ENCODE measurements at places on chromosomes 6 and 20.

- no peak for DNase-seq
Measured at GRCh38 chr6:122569230-122569771, 40.9 kb upstream of the PKIB start.

- DNase-seq: no peak
Measured at GRCh38 chr20:9110365-9110764, 41.5 kb downstream of the PLCB4 start.

- DNase-seq: no peak
Measured at GRCh38 chr6:63964366-63964765, 328.8 kb downstream of the PHF3 start.

DNA sequence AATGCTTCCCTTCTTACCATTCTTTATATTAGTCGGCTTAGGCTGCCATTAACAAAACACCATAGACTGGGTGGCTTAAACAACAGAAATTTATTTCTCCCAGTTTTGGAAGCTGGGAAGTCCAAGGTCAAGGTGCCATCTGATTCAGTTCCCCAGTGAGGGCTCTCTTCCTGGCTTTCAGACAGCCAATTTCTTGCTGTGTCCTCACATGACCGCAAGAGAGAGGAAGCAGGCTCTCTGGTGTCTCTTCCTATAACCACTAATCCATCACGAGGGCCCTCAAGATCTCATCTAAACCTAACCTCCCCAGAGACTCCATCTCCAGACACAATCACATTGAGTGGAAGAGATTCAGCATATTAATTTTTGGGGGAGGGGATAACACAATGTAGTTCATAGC lies 193.0 kb upstream of the SGK1 start:
- no peak for DNase-seq

DNA sequence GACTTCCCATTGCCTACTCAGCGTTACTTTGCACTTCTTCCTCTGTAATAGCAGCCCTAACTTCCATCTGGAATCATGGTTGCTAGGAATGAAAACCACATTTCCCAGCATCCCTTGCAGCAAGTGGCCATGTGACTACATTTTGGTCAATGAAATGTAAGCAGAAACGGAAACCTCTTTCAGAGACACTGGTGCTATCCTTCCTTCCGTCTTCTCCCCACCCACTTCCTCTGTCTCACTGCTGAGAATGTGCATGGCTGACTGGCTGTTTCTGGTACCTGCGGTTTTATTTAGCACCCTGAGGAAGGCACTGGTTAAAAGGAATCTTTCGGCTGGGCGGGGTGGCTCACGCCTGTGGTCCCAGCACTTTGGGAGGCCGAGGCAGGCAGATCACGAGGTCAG lies 107.4 kb downstream of the SCML4 start:
- DNase-seq: peak; percentile 82

DNA sequence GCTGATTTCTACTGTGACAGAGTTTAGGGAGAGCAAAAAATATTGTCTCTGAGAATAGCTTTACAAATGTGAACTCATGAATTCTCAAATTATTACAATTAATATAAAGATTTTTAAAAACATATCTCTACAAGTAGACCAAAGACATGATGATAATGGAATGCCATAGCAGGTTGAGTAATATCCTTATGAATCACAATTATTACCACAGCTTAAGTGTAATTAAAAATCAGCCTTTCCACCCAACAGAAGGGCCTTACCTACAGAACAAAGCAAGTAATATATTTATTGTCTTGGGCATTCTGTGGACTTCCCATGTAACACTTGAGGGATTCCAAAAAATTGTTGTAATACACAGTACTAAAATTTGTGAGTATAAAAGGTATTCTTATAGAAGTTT lies 1099.6 kb upstream of the GJE1 start:
- no peak for DNase-seq

DNA sequence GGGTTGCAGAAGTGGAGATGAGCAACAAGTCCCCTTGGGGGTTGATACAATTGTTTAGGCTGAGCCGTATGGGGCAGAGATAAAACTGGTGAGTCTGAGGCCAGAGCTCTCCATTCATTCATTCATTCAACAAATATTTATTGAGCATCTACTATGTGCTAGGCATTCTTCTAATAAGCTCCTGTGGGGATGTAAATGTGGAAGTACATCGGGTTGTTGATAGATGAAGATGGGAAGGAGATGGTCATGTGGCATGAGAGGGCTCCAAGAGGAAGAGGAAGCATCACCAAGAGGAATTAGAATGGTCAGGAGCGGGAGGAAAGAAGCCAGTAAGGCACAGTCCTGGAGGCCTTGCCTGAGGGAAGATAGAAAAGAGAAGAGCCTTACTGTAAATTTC lies 98.7 kb upstream of the MLN start:
- DNase-seq: no peak
